ENCODE measurements at places on chromosomes 3 and 15.

DNA sequence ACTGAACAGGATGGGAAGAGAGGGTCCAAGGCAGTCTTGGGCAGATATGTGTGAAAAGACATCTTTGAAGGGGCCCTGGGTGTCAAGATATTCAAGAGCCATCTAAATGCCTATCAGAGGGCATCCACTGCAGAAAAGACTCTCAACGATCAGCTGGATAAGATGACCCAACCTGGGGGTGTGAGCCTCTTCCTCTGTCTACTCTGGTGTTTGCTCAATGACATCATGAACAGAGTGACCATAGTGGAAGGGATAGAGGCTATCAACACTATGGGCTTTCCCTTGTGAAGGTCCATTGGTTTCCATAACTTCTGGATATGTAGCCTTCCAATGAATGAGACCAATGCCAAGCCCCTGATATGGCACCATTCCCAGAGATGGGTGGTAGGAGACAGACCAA lies 42.1 kb downstream of the FAH start:
- DNase-seq = no peak

- DNase-seq = no peak
Measured at GRCh38 chr3:37862219-37862902, 681 bp downstream of the CTDSPL start.

DNA sequence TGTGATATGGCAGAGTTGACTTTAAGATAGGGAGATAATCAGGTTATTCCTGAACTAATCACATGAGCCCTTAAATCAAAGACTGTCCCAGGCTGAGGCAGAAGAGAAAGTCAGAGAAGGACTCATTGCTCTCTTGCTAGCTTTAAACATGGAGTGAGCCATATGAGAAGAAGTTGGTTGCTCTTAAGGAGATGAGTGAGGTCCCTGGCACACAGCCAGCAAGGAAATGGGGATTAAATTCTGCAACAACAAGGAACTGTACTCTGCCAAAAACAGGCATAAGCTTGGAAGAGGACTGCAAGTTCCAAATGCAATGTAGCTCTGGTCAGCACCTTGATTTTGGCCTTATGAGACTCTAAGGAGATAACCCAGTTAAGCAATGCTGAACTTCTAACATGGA lies 457.0 kb downstream of the PLOD2 start:
- no peak for DNase-seq

GRCh38 chr3:171563298-171563697 lies 103.1 kb upstream of the TNIK start:
- no peak for DNase-seq

DNA sequence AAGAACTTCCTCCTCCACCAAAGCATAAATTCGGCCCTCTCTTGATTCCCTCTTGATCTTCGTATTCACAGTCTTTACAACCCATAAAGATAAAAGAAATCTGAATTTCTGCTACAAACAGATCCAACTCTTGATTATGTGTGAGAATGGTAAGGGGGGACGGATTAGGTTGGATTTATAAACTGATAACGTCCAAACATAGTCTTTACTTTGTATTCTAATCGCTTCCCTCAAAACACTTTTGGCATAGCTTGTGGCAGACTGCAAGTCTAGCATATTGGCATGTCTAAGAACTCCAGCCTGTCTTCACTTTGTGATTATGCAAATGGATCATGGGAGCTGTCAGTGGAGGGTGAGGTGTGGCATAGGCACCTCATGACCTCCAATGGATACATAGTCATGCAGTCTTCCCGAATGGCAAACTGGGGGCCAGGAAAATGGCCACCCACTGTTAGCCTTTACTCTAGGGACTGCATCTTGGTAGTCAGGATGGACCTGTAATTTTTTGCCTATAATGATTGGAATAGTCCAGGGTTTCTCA lies 24.3 kb upstream of the GPR171 start:
- no peak for DNase-seq

DNA sequence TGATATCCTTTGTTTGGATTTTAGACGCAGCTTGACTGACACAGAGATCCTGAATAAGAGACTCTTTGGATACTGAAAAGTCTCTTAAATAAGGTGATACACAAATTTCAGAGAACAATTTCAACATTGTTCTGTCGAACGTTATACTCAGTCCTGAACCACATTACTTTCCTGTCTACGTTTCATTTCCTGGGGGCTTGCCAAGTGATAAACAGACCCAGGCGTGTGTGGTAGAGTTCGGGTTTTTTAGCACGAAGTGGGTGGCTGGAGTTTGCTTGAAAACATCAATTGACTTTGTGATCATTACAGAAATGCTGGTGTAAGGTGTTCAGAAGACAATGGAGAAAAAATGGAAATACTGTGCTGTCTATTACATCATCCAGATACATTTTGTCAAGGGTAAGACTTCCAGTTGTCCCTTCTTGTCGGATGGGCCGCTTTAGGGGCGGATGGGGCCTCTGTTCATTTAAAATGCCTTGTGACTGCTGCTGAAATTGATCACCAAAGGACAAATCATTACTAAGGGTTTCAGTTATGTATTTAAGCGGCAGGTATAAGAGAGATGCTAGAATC lies at the start of gene CD96:
TSS of gene CD96 (plus strand) at position 287 of the 573 bp plus-strand sequence. CDS start at position 339, 52 bp downstream.
- no peak for DNase-seq

DNA sequence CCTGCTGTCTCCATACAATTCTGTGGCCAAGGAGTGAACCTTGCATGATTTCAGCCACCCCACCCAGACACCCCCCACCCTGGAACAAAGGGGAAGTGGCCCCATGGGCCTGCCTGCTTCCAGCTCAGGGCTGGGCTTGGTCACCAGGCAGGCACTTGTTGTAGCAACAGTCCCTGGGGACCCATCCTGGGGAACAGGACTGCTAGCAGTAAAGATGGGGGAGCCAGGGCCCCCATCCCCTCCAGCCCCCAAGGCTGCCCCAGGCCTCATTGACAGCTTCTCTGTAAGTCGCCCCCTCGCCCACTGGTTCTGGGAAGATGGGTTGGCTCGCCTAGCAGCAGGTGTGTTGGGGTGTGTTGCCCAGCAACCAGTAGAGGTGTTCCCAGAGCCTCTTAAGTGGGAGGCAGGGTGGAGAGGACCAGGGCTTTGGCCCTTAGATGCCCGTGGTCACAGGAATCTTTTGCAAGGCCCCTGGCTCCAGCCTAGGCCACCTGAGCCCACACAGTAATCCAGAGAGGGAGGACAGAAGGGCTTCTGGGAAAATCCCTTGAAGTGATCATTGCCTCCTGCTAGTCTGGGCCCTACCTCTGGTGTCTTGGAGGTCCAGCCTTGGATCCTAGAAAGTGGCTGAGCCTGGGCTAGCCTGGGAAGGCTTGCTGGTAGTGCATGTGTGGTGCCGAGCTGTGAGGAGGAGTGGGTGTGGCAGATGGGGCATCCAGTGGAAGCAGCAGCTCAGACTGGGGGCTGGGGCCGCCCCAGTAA lies 48.9 kb downstream of the CYP11A1 start:
- DNase-seq = no peak

GRCh38 chr3:195823280-195823679 lies 11.6 kb upstream of the MUC4 start:
- no peak for DNase-seq

DNA sequence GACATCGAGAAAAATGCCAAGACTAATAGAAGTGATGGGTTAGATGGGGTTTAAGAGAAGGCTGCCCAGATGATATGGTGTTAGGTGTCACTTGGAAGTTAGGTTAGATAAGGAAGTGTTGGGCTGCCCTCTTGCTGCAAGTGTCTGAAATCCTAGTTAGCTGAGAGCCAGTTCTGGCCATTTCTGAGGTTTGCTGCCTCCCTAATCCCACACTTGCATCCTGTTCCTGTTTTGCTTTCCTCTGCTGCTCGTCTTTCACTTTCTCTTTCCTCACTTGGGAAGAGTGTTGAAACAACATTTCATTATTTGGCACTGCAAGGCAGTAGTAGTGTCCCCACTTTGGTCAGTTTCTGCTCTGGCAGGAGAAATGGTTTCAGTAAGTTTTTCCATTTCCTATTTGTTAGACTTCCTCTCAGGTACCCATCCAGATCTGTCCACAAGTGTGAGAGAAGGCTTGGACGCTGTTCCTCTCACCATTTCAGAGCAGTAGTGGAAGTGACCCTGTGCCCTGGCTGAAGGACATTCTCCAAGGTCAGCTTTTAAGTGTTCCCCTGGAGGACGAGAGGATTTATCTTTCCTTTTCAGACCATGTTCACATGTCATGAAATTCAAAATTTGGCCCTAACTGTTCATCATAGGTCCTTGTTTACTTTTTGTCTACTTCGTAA lies 93.3 kb downstream of the ADAMTSL3 start:
- no peak for DNase-seq

- DNase-seq = no peak
Measured at GRCh38 chr15:48076454-48076853, 44.3 kb upstream of the SLC24A5 start.

DNA sequence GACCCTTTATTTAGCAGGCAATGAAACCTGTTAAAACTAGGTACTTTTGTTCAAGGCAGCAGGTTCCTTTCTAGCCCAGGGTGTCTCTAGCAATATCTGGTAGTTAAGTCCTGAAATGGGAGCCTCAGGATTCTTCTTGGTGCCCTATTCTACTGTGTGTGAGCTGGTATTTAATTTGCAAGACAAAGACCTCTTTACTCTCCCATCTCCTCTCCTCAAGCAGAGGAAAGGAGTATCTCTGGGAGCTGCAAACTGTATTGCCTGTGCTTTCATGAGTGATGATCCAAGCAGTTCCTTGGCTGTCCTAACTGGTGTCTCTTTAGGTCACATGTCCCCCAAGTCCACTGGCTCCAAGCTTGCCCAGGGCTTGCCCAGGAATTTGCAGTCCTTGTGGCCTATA lies 188.2 kb downstream of the SI start:
- no peak for DNase-seq

GRCh38 chr3:129295286-129295685 lies 16.6 kb downstream of the HMCES start:
- DNase-seq = no peak

GRCh38 chr15:41926185-41927056 lies 32.6 kb upstream of the SPTBN5 start:
- DNase-seq = no peak

GRCh38 chr15:35243758-35244157 lies 158.7 kb upstream of the NANOGP8 start:
- DNase-seq = no peak

DNA sequence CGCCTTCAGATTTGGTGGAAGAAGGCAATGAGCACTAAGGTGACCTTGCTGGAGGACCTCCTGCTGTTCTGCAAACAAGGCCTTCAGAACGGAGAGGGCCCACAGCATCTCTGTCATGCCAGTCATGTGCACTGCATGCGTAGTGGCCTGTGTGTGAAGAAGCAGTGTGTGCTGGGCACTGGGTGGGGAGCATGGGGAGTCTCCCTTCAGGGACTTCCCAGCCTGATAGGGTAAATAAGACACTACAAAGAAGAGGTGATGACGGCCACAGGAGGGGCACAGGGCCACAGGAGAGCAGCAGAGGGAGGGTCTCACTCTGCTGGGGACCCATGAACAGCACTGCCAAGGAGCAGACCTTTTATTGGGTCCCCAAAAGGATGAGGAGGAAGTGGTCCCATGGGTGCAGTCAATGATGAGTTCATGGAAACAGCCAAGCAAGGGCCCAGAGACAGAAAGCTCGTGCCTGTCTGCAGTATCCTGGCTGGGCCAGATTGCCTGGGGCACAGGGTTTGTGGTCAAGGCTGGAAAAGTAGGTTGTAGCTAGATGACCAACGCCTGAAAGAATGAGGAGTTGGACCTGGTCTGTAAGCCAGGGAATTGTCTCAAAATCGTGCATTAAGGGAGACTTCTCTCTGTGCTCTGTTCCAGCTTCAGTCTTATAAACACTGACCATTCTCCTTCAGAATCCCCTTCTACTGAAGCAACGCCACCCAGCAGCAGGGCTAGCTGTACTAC lies 67.8 kb upstream of the SEC61A1 start:
- no peak for DNase-seq

DNA sequence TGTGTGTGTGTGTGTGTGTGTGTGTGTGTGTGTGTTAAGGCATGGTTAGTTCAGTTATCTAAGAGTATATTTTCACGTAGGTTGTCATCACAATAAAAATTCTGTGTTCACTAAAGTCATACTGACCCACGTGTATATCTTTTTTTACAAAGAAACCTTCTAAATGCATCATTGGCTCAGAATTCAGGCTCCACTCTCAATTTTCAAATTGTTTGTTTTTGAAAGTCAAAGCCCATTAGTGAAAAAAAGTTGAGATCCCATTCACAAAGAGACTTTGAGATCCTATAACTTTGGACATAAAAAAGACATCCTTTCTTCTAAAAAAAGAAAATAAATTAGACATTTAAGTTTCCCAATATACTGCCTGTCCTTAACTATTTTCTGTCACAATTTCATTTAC lies 59.3 kb downstream of the GBE1 start:
- DNase-seq = no peak

DNA sequence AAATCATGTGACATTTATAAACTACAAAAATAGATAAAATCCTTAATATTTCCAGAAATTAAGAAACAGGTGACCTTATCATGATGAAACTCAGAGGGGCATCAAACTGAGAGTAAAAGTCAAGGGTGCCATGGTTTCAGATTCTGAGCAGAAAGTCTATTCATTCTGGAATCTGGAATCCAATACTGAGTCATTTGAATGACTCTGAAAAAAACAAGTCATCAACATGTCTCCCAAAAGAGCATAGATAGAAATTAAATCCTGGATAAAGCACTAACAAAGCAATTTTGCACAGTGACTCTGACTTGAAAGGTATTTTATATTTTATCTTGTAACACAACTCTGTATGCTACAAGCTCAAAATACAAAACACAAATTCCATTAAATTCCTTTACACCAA lies 23.4 kb downstream of the STAC start:
- no peak for DNase-seq

Measured in GM12864 (cell line).